ENCODE measurements at places on chromosomes 3 and 15.

GRCh38 chr3:36866368-36866767 is 78.5 kb downstream of the TRANK1 start:
- DNase-seq: no peak

DNA sequence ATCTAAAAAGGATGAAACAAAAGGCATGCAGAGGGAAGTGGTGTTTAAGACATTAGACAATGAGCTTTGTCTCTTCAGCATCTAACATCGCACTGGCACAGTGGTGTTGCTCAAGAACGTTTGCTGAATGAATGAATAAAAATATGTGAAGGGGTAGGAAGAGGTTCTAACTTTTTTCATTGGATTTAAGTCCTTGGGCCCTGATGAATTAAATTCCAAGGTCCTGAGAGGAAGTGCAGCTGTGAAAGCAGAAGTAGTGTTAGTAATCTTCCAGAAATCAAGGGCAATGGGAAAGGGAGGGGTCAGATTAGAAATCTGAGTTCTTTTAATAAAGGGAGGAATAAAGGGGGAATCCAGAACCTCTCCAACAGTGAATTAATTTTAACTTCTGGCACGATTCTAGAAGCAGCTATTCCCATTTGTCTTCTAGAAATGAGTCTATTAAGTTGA is 29.6 kb downstream of the TLNRD1 start:
- no peak for DNase-seq

- no peak for DNase-seq
Measured at GRCh38 chr15:39061952-39062464, 497.4 kb upstream of the RASGRP1 start.

DNA sequence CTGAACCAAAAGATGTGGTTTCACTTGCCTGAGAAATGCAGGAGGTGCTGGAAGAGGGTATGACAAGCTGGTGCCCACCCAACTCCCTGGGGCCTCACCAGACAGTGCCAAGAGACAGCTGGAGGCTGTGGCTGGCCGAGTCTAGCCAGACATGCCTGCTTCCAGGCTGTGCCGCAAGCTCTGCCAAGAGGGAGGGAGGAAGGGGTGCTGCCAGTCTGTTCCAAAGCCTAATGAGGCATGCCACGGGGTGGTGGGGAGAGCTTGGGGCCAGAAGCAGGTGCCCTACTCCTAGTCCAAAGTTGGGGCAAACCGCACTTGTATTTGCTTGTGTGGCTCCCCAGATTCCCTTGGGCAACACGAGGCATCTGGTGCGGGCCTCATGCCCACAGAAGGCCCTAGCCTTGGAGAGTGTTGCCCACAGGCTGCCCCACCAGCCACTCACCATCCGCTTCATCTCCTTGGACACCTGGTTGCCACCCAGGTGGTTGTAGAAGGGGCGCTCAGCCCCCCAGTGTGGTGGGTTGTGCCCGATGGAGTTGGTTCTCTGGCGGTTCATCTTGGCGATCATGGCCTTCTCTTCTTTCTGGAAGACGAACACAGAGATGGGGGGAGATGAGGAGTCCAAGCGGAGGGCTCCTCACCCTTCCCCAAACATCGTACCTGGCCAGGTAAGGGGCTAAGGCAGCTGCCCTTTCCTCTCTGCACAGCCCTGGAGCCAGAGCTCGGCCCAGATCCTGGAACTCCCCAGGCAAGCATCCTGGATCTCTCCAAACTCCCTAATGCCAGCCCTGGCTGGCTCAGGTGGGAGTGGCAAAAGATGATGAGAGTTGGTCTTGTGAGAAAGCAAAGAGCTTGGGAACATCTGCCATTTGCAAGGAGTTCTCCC is 123.4 kb downstream of the SEC22A start:
- DNase-seq: no peak

- no peak for DNase-seq
Measured at GRCh38 chr3:64072126-64072525, 48.8 kb upstream of the PSMD6 start.

All from brain pericyte (primary cell).